ENCODE measurements at places on chromosomes 13 and 19.

DNA sequence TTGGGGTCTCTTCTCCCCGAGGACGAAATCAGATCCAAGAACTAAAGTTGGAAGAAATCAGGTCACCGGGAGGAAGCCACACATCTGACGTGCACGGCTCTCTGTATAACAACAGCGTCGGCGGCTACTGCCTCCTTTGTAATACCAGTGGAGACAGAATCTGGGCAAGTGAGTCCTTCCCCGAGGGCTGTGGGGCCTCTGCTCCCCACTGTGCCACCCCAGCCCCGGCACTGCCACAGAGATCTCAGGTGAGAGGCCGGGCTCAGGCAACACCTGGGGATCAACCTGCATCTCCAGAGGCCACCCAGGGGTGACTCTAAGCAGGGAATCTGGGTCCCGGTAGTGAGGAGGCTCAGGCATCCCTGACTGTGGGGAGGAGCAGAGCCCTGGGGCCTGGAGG lies 33.7 kb upstream of the C13orf46 start:
- DNase-seq, result no peak

GRCh38 chr19:2984215-2984528 lies 6.8 kb downstream of the TLE6 start:
- DNase-seq, result no peak

DNA sequence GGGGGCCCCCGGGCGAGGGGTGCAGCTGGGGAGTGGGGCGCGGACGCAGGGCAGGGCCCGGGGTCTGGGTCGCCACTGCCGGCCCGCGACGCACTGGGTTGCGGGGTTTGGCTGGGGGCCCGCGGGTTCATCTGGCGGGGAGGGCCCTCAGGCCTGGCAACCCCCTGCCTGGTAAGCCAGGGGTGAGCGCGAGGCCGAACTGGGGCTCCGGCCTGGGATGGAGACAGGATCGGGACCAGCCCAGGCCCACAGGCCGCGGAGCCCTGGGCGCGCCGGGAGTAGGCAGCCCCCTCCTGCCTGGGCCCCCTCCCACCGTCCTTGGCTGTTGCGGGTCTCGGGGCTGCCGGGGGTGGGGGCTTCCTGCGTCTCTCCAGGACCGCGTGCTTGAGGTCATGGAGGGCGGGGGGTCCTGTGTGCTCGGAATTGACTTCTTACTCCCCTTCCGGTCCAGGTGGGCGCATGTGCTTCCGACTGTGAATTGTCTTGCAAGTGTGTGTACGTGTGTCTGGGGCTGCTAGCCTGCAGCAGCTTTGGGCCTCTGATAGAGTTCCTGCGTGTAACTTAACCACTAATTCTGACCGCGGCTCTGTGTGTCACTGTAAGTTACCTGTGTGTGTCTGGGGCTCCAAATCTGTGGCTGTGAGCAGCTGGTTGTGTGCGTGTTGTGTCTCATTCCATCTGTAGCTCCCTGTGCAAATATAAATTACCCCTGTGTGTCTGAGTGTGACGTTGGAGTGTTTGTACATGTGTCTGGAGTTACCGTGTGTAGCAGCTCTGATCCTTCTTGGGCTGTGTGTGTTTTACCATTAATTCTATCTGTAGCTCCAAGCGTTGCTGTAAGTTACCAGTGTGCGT lies 751 bp downstream of the GRAMD1A start:
- DNase-seq, result no peak

- peak; percentile 90 for DNase-seq
Measured at GRCh38 chr13:32175307-32175706, 139.9 kb downstream of the ZAR1L start.

GRCh38 chr19:49339301-49340068 lies 4.3 kb downstream of the CD37 start:
- no peak for DNase-seq

- DNase-seq, result no peak
Measured at GRCh38 chr13:42777467-42777866, 3.9 kb upstream of the FAM216B start.

DNA sequence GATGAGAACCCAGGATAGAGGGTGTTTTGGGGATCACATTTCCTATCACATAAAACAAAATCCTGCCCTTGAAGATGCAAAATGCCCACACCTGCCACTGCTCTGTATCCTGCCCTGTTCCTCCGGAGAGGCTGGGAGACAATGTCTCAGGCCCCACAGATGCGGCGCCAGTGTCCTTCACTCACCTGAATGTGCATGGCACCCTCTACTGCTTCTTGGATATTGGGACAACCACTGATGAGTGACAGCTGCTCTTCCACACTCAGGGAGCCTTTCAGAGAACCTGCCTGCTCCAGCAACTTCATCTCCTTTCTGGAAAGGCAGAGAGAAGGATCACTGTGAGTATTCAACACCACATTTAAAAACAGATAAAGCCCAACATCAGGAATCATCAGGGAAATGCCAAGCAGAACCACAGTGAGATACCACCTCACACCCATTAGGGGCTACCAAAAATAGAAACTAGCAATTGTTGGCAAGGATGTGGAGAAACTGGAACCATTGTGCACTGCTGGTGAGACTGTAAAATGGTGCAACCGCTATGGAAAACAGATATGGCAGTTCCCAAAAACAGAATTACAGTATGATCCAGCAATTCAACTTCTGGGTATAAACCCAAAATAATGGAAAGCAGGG lies 36.4 kb downstream of the CRYL1 start:
- no peak for DNase-seq

DNA sequence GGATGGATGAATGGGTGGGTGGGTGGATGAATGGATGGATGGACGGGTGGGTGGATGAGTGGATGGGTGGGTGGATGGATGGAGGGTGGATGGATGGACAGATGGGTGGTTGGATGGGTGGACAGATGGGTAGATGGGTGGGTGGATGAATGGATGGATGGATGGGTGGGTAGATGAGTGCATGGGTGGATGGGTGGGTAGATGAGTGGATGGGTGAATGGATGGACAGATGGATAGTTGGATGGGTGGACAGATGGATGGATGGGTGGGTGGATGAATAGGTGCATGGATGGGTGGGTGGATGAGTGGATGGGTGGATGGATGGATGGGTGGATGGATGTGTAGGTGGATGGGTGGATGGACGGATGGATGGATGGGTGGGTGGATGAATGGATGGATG lies 17.8 kb downstream of the SHC2 start:
- no peak for DNase-seq

GRCh38 chr19:46660551-46661019 lies 397 bp downstream of the DACT3 start:
- no peak for DNase-seq

DNA sequence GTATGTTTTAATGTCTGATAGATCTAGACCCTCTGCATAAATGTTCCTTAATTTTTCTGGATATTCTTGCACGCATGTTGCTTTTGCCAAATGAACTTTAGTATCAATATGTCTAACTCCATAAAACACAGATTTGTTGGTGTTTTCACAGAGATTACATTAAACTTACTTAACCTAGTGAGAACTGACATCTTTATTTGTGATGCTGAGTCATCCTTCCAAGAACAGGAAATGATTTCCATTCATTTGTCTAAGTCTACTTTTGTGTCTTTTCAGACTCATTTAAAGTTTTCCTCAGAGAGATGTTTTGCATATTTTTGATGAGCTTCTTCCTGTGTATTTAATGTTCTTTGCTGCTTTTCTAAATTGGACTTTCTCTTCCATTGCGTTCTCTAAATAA lies 184.0 kb downstream of the SLC7A1 start:
- no peak for DNase-seq

GRCh38 chr13:34578471-34578870 lies 363.6 kb upstream of the NBEA start:
- DNase-seq, result no peak

- DNase-seq, result no peak
Measured at GRCh38 chr19:18985257-18985656, 44.2 kb upstream of the HOMER3 start.

- no peak for DNase-seq
Measured at GRCh38 chr13:50393628-50394027, 378.4 kb downstream of the KCNRG start.

DNA sequence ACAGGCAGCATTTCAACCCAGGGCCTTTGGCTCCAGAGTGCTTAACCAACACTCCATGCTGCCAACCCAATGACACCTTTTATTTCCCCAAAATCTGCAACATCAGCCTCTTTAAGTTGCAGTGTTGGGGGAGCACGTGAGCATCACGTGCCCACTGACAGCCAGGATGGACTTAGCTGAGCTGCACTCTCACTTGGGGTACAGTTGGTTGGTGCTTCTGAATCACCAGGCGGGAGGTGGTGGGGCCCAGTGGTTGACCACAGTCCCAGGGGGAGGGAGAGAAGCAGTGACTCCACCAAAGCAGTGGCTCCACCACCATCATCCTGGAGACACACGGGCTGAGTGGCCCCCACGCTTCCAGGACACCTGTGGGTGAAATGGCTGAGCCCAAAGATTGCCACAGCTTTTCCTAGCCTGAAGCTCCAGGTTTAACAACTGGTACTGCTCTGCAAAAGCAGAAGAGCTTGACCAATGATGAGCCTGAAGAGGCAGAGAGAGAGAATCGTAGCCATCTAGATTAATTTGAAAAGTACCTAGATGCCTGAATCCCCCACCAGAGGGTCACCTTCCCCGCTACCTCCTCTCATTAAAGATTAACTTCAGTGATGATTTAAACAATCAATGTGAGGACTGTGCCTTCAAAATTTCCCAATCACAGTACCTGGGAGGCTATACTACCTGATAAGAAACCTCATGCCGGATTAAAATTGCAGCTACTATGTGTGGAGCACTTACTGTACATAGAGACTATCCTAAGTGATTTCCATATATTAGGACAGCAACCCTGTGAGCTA lies 193.8 kb downstream of the FOXO1 start:
- no peak for DNase-seq

DNA sequence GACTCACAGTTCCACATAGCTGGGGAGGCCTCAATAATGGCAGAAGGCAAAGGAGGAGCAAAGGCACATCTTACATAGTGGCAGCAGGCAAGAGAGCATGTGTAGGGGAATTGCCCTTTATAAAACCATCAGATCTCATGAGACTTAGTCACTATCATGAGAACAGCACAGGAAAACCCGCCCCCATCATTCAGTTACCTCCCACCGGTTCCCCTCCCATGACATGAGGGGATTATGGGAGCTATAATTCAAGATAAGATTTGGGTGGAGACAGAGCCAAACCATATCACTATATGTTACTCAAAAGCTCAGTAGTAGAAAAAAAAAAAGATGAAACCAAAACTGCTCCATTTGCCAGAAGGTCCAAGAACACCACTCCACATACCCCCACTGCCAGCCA lies 58.5 kb downstream of the DNAJC15 start:
- no peak for DNase-seq

DNA sequence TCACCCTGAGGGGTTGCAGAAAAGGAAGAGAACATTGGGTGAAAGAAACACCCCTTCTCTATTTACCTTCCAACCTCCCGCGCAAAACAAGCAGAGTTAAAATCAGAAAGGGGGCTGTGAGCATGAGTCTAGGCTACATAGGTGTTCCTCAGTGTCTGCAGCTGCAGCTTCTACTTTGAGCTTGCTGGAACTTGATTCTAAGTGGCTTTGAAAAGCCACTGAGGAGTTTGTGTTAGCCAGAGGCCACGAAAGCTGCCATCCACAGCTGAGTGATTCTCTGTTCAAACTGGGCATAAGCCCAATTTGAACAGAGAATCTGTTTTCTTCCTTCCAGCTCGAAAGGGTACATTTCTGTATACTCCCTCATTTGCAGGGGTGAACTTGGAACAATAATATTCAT lies 343.9 kb downstream of the PCDH9 start:
- DNase-seq, result no peak

DNA sequence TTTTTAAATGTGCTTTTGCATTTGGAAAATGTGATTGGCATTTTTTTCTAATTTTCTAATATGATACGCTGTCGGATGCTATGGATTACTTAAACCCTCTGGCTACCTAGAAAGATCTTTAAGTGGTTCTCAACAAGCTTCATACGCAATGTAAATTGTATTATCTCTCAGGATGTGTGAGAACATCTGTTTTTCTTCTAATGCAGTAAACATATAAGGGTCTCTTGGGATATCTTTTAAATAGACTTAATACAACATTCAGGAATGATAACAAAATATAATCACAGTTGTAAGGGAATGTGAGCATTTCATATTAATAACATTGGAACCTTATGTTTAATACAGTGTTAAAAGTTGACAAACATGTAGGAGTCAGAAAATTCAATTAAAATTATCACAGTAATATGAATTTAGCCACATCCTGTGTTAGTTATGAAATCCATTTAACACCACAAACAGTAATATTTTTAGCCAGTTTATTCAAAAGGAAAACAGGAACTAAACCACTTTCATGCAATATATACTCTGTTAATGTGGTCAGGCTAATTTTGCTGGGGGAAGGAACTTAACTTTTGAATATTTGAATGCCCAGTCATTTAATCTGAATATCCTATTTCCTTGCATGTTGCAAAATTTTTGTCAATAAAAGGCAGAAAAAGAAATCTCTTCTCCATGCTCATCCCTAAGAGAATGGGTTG lies 15.0 kb upstream of the ALOX5AP start:
- DNase-seq, result no peak

GRCh38 chr13:57635541-57636085 lies 4.1 kb downstream of the PCDH17 start:
- DNase-seq, result no peak

DNA sequence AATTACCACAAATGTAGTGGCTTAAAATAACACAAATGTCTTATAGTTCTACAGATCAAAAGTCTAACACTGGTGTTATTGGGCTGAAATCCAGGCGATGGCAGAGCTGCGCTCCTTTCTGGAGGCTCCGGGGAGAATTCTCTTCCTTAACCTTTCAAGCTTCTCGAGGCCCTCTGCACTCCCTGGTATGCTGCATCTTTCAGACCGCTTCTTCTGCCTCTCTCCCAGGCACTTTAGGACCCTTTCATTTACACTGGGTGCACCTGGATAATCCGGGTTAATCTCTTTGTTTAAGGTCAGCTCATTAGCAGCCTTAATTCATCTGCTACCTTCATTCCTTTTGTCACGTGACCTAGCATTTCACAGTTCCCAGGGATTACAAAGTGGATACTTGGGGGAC lies 211.3 kb upstream of the RFC3 start:
- DNase-seq, result no peak

DNA sequence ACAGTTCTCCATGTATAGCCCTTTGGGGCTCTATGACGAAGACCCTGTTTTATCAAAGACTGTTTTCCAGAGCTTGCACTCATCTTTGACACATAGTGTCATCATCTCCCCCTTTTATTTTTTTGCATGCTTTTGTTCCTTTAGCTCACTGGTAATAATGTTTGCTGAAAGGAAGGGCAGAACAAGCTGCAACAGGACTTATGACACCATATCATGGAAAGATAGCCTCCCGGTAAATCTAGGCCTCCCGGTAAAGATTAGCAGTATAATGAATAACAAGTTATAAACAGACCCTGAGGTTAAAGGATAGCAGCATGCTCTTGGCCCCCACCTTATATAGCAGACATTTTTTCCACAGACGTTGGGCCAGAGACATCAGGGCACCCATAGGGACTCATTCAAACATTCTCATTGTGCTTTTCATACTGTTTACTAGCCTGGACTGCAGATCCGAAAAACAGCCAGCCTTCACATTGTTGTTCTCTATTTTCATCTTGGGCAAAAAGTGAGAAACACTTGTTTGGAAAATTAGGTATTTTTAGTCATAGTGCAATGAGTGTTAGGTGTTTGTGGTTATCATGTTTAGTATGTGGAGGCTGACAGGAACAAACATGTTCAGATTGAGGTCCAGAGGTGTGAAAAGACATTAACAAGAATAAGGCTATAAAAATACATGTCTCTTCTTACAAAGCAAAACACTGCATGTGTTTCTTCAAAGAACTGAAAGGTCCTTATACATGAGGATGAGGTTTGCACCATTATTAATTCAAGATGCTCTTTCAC lies 136.9 kb upstream of the SPRY2 start:
- DNase-seq, result no peak

GRCh38 chr13:93045836-93046235 lies 180.8 kb upstream of the GPC6 start:
- DNase-seq, result no peak

GRCh38 chr13:20738616-20739015 lies 35.1 kb downstream of the IL17D start:
- no peak for DNase-seq

All from hematopoietic multipotent progenitor cell treated with erythropoietin and hydrocortisone succinate and interleukin-3 and kit ligand, for 15 days (in vitro differentiated cells).